Pancreas (tissue), 10 donors: ENCODE measurements at places on chromosomes 16 and 17. TPM values are rescaled to one million over a fixed set of nuclear protein-coding genes. Genes with fewer than 3 reads are reported as not detected.

The GP1BA gene
- total RNA-seq: not detected

DNA sequence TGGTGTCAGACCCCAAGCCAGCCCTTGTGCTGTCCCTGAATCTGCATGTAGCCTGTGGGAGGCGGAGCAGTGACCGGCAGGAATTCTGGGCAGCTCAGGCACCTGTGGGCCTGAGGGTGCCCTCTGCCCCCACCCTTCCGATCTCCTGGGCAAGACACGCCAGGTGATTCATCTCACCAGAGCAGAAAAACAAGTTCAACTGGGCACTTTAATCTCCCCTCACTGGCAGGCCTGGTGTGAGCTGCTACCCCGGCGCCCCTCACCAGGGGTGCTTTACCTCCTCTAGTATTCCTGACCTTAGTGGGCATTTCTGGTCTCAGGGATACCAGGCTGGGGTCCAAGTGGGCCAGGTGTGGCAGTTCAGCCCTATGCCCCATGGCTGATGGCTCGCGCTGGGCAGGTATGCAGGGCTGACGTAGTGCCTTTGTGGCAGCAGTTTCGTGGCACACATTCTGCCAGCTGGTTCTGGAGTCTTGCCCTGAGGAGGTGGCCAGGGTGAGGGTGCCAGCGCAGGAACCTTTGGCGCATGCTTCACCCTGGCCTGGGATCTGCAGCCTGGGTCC, 6.0 kb downstream of the ERBB2 start:
- DNase-seq: peak; percentile 89

DNA sequence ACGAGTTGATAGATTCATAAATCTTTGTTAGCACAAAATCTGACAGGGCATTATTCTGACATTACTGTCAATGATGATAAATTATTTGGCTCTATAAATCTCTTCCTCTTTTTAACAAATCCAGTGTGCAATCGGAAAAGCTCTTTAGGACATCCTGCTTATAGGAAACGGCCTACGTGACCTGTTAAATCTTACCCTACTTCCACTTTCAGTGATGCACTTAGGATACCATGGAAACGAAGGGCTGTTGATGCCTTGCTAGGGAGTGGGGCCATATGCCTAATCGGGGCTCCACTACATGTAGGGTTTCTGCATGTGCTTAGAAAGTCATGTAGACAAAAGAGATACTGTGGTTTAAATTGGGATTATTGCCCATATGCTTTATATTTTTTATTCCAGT, 27.2 kb downstream of the ZNF594 start:
- DNase-seq: no peak

GRCh38 chr16:9826656-9827055, 355.6 kb downstream of the GRIN2A start:
- DNase-seq: no peak

GRCh38 chr17:62592341-62593099, 35.0 kb upstream of the MRC2 start:
- DNase-seq: no peak

GRCh38 chr16:86882586-86883280, 304.4 kb downstream of the FOXL1 start:
- no peak for DNase-seq

The PMFBP1 gene
- 2.4 TPM for total RNA-seq

DNA sequence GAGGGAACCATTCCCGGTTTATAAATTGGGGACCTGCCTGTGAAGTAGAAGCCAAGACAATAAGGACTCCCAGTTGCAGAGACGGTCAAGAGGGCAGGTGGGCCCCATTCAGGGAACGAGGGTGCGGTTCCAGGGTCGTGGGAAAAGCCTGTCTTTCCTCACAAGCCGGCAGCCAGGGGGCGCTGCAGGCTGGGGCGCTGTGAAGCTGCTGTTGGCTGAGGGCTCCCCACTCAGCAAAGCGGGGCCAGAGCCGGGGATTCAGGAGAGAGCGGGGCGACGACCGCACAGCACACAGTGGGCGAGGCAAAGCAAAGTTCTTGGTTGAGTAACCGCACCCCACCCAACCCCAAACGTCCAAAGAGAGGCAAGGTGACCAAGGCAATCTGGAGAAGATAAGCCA, 24.9 kb downstream of the CDRT15 start:
- peak; percentile 27 for DNase-seq

DNA sequence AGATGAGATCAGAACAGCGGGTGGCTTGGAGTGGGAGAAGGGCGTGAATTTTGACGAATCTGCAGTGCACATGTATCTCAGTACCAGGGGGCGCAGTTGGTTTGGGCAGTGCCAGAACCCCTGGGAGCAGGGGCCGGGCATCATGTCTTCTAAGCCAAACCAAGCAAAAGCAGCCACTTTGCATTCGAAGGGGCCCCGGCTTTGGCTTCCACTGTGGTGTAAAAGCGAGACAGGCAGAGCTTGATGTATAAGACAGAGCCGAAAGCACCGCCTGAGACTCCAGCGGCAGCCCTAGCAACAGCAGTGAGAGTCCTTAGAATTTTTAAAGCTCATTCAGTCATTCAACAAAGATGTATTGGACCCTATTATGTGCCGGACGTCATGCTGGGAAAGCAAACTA, 3.8 kb upstream of the XYLT1 start:
- no peak for DNase-seq

DNA sequence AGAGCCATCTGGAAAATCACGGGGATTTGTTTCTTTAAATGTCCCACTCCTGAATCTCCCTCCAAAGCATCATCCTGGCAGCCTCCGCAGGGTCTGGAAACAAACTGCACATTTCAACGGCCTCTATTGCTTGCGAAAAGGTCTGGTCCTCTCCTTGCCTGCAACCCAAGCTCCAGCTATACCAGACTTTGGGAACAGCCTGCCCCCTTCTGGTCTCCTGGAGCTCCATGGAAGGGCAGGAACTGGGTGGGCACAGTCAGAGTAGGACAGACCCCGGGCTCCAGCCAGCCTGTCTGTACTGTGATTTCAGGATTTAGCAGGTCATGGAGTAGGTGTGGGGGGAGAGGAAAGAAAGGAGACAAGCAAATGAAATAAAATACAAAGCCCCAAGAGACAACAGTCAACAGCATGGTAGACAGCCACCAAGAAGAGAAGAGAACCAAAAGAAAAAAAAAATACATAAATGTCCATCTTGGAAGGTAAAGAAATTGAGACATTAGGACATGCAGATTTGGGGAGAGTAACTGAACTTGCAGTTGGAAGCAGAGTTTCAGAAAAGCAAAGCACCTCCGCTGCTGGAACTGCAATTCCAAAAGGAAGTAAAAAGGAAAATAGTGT, 2.7 kb downstream of the XYLT1 start:
- DNase-seq: peak; percentile 64

The LGALS9B gene
- total RNA-seq: not detected

GRCh38 chr17:45385331-45385997, 47.2 kb downstream of the ARHGAP27 start:
- peak; percentile 92 for DNase-seq

DNA sequence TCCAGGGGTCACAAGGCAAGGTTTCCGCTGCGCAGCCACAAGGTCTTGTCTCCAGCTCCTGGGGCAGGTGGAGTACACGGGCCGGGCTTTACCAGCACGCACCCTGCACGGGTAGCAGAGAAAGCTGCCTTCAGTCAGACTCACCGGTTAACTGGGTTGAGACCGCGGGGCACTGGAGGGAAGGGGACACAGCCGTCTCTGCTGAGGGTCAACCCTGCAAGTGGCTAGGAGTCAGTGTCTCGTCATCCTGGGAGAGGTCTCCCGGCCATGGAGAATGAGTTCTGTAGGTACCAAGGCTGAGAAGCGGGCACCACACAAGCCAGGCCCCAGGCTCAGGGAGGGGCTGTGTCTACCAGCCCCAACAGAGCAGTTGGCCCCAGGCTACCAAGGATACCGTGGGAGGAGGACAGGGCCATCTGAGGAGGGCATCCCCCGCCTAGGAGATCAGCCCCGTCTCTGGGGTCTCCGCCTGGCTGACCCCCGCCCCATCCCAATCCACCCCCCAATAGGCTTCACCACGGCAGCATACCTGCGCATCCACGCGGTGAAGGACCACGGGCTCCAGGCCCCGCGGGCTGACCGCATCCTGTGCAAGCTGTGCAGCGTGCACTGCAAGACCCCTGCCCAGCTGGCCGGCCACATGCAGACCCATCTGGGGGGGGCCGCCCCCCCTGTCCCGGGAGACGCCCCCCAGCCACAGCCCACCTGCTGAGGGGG, 2.8 kb upstream of the PRRT2 start:
- no peak for DNase-seq

- peak; percentile 35 for DNase-seq
Observed at GRCh38 chr16:80948886-80949493, 57.7 kb downstream of the CMC2 start.

GRCh38 chr16:29676989-29677785, 1.8 kb upstream of the QPRT start:
- DNase-seq: no peak

GRCh38 chr16:83810901-83811300, 3.1 kb downstream of the HSBP1 start:
- no peak for DNase-seq

DNA sequence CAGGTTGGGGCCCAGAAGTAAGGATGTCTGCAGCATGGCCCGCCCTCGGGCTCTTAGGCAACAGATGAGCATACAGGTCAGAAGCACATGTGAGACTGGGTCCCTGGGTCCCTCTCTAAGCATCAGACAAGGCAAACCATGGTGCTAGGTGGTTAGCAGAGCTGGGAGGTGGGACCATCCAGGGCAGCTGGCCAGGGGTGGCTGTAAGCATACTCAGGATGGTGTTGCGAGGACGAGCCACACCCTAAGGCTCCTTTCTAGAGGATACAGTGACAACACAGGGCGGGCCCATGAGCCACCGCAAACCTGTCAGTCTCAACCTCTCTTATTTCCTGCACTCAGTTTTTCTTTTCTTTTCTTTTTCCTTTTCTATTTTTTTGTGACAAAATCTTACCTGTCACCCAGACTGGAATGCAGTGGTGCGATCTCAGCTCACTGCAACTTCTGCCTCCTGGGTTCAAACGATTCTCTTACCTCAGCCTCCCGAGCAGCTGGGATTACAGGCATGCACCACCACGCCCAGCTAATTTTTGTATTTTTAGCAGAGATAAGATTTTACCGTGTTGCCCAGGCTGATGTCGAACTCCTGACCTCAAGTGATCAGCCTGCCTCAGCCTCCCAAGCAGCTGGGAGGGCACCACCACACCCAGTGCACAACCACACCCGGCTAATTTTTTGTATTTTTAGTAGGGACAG, 3.6 kb downstream of the FA2H start:
- DNase-seq: no peak

The SOCS7 gene
- 19.3 TPM for total RNA-seq

- DNase-seq: no peak
Observed at GRCh38 chr16:20865420-20866131, 34.6 kb downstream of the DCUN1D3 start.
